ENCODE measurements at places on chromosomes 2 and 18.

DNA sequence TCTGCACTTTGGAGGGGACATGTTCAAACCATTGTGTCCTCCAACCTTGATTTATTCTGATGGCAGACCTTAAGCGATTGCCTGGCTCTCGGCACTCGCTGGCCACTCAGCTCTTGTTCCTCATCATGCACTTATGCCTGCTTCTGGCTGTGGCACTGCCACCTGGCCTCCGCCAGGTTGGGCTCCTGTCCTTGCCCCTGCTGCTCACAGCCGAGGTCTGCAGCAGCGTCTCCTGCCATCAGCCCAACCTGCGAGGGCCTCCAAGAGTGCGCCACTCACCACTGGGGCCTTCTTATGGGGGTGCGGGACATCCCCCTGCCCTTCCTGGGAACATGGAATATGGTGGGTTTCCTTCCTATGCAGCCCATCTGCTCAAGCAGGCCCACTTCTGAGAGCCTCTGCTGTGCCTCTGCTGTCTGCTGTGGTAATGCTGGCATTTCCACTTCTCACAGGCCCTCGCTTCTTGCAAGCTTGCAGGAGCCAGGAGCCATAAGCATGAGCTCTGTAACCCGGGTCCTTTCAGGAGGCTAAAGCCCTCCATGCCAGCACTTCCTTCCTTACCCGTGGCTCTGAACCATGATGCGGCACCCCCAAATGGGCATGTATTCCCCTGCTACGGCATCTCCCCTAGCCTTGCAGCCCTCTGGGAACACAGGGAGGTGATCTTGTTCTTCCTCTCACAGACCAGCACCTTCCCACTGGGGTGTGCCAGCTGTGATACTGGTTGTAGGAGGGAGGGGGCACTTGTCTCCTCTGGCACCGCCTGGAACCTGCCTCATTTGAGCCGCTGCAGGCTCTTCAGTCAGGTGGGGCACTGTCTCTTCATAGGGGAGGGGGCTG is 58.6 kb upstream of the HS6ST1 start:
- no peak for DNase-seq

DNA sequence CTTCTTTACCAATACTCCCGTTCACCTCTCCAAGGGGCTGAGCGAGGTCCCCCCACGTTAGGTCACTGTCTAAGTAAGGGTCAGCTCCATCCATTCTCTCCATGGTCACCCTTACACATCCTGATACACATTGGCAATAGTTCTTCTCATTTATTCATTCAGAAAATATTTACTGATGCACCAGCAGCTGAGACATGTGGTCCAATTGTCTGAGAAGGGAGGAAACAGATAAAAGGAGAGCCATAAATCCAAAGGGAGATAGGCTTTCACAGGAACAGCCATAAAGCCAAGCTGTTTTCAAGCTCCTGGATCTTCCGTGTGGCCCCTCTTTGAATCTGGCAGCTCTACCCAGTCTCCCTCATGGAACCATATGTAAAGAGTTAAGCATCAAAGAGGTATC is 121.2 kb downstream of the TXNL1 start:
- DNase-seq = no peak

GRCh38 chr2:152694161-152694661 is 23.1 kb downstream of the PRPF40A start:
- DNase-seq = no peak

DNA sequence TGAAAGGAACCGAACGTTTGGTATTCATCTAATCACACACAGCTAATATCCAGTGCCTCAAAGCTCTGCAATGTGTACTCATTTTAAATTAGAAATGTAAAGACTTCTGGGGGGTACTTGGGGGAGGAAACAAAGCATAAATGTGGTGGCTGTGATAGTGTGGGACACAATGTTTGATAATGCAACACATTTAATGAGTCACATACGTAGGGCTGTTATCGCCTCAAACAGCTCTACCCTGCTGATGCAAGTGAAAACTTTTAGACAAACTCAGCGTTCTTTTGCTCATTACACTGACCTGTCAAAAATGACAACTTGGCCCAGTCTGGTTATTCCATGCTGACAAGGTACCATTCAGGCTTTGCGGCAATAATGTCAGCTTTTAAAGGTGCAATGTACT is 1227.1 kb upstream of the CELF4 start:
- DNase-seq = no peak

GRCh38 chr2:152444448-152444847 is 109.5 kb downstream of the FMNL2 start:
- DNase-seq = no peak

DNA sequence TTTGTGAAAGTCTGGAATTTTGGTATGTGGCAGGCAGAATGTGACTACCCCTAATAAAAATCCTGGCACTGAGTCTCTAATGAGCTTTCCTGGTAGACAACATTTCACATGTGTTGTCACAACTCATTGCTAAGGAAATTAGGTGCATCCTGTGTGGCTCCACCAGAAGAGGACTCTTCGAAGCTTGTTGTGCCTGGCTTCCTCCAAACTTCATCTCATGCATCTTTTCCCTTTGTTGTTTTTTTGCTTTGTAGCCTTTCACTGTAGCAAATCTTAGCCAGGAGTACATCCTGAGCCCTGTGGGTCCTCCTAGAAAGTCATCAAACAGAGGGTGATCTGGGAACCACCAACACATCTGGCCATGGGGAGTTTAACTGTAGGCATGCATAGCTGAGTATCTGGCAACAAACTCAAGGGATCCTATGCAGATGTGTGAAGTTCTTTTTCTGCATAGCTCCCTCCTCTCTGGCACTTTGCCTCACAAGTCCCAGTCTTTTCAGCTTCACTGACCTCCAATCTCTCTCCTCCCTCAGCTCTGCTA is 42.1 kb upstream of the SERTAD2 start:
- no peak for DNase-seq
